ENCODE measurements at places on chromosomes 1 and 21.

DNA sequence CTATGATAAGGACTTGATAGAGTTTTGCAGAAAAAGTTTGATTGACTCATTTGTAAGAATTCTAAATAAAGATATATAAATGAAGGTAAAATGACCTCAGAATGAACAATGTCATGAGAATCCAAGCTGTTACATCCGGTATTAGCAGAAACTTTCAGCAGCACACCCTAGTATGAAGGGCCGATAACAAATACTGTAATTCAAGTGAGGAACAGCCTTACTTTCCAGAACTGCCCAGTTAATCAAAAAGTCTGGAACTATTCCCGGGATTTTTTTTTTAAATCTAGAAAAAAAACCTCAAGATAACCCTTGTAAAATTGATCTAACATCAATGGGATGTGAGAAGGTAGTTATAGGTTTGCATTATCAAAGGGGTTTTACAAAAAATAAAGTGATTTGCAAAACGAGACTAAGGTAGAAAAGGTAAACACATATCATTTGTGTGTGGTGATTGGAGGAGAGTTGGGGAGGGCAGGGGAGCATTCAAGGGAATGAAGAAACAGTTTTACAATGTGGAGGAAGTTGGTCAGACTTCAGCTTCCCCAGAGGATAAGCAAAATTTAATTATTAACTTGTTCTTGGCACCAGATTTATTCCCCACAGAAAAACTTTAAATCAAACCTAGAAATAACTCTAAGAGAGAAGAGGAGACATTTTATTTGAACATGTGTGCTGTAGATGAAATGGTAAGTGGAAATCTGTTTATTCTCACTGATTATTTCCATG lies 75.9 kb upstream of the VCAM1 start:
- no peak for DNase-seq

GRCh38 chr1:34400675-34401074 lies 224.0 kb downstream of the C1orf94 start:
- DNase-seq = no peak

DNA sequence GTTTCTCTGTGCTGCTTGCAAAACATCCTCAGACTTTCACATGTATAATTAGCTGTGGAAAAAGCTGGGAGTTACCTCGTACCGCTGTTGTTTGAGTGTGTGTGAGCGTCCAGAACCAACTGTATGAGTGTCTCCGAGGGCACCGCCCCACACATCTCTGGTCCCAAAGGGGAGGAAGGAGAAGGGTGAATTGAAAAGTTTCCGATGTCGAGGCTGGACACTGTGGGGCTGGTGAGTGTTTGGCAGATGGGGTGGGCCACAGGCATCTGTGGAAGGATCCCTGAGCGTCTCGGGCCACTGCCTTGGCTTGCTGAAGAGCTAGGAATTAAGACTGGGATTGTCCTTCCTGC lies 1.2 kb downstream of the ATP2B4 start:
- DNase-seq = no peak

GRCh38 chr1:24321697-24322469 lies 2.7 kb downstream of the GRHL3 start:
- peak; percentile 17 for DNase-seq

- no peak for DNase-seq
These were observed 115.4 kb downstream of the TRABD2B start for GRCh38 chr1:47881505-47882442.

- DNase-seq = no peak
These were observed 649.5 kb upstream of the ADGRL2 start for GRCh38 chr1:81151206-81151605.

GRCh38 chr1:8815582-8816151 lies 1.8 kb downstream of the RERE start:
- no peak for DNase-seq

Measured in activated naive CD4-positive, alpha-beta T cell (primary cell).